ENCODE measurements at places on chromosomes 2 and 18. TPM values are rescaled to one million over a fixed set of nuclear protein-coding genes. Genes with fewer than 3 reads are reported as not detected.

DNA sequence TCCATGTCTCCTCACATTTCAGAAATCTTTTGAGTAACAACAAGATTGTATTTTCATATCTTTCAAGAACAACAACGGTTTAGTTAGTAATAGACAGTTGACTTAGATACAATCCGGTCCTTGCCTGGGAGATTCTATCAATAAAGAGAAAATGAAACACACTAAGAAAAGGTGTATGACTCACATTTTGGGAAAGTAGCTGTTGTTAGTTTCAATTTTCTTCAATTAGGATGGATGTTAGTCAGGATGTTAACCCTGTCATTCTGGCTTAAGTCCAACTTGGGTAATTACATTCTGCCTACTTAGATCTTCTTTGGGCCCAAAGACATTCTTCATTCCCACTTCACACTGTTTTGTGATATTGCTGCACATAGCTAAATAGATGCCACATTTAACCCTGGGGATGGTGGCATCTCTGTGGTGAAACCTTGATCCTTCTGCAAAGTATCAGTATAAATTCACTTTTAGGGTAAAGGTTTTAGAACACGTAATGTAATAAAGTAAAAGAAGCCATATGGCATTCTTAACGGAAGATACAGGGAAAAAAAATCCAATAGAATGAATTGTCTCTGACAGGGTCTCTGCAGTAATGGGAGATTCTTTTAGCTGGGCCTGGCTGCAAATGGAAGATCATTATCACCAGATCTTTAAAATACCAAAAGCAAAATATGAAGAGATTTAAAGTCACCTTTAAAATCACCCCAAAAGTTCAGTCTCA, 365.5 kb downstream of the FIGN start:
- H3K4me1 ChIP-seq = no peaks in the 10 kb centered on the region
- H3K36me3 ChIP-seq = no peaks in the 10 kb centered on the region
- H3K27me3 ChIP-seq = no peaks in the 10 kb centered on the region
- DNase-seq = no peak

ACTR1B gene
- total RNA-seq = 92.0 TPM

DNA sequence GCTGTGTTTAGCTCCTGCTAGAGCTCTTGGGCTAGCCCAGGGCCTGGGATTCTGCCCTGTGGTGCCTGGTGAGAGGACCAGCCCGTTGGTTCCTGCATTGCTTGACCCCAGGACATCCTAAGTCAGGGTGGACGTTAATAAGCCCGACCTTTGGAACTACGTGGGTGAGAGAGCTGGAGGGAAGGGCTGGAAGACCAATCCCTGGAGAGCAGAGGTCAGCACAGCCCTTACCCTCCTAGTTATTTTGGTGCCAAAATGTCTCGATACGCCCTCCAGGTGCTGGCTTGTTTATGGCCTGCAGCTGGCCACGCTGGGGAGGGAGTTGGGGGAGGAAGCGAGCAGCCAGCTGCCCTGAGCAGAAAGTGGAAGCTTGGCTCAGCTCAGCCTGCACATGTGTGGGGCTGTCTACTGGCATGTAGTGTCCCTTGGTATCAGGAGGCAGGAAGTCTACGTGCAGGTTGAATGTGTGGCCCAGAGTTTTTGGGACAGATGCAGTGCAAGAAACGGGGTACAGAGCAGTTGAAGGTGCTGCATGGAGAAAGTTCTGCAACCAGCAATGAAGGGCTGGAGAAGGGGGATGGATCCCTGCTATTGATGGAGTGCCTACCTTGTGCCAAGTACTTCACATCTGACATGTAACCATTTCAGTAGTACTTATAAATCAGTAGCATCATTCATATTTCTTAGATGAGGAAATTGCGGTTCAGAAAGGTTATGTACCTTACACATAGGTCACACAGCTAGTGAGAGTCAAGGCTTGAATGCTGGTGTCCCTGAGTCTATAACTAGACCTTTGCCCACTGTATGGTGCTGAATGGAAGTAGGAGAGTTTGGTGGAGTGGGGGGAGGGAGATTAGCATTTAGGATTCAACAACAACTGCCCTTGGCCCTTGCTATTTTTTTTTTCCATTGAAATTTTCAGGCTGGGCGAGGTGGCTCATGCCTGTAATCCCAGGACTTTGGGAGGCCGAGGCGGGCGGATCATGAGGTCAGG, 5.0 kb upstream of the DGKD start:
- H3K27ac ChIP-seq = no peak overlapping the region
- no peaks in the 10 kb centered on the region for H3K36me3 ChIP-seq
- H3K4me1 ChIP-seq = peaks cover 29% of the 10 kb centered on the region
- no peak overlapping the region for H3K4me3 ChIP-seq
- no peak for DNase-seq

GLS gene
- total RNA-seq = 242 TPM

PSTPIP2 gene
- total RNA-seq = 15.3 TPM

ASTL gene
- total RNA-seq = 2.8 TPM

HMSD gene
- 26.7 TPM for total RNA-seq

DNA sequence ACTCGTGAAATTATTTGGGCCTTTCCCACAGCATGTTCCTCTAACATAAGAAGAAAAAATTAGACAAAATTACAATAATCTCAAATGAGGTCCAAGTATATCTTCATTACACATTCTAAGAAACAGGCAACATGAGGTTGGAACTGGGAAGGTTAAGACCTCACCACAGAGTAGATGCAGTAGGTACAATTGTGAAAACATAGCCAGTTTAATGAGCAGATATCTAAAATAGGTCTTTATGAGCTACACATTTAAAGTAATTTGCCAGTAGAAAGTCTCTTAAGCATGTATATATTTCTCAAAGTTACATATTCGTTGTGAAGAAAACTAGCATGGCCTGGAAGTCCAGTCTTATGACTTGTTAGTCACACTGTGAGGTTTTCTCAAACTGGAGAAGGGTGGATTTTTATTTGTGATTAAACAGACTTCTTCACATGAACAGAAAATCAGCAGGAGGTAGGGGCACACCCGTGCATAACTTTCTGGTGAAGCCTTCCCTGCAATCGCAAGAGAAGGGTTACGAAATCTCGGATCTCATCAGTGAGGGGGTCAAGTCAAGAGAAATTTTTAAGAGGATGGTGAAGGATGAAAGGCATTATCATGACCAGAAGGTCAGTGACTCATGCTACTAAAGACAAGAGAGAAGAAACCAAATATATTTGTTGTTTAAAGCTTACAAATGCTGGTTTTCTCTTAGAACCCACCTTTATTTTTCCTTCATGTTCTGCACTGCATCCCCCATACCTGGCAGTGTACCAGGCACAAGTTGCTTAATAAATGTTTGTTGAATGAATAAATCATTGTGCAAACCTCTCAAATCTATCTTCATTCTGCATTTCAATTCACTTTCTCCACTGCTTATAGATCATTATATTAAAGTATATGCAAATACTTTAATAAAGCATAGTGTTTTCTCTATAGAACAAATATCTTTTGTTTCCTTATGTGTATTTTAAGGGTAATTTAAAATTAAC, 5.1 kb upstream of the RAB27B start:
- no peak overlapping the region for H3K4me3 ChIP-seq
- H3K27me3 ChIP-seq = peaks cover 3% of the 10 kb centered on the region
- H3K27ac ChIP-seq = no peak overlapping the region
- H3K4me1 ChIP-seq = peaks cover 9% of the 10 kb centered on the region
- no peaks in the 10 kb centered on the region for H3K36me3 ChIP-seq

DNA sequence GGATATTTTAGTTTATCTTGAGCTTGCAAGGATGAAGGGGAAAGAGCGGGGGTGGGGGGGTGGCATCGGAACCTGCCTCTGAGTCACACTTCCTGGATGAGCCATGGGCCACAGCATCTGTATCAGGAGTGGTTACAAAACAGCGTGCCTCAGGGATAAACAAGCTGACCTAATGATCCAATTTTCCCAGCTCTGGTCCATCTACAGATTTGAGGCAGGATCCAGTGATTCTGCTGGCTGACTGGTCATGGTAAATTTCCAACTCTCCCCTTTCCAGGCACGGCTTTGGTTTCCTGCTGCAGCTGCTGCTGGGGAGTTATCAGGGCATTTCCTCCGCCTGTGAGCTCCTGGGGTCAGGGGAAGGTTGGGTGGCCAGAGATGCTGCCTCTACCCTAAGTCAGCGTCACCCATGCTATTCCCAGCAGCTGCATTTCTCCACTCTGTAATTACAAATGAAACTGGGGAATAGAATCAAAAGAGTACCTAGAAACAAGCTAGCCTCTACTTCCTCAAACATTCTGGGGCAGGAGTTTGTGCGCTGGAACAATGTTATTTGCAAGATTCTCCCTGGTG, 4.7 kb upstream of the HPCAL1 start:
- H3K36me3 ChIP-seq = no peaks in the 10 kb centered on the region
- H3K27ac ChIP-seq = peak overlapping the region; percentile 43
- no peaks in the 10 kb centered on the region for H3K27me3 ChIP-seq
- peak overlapping the region; percentile 5 for H3K4me3 ChIP-seq

DNA sequence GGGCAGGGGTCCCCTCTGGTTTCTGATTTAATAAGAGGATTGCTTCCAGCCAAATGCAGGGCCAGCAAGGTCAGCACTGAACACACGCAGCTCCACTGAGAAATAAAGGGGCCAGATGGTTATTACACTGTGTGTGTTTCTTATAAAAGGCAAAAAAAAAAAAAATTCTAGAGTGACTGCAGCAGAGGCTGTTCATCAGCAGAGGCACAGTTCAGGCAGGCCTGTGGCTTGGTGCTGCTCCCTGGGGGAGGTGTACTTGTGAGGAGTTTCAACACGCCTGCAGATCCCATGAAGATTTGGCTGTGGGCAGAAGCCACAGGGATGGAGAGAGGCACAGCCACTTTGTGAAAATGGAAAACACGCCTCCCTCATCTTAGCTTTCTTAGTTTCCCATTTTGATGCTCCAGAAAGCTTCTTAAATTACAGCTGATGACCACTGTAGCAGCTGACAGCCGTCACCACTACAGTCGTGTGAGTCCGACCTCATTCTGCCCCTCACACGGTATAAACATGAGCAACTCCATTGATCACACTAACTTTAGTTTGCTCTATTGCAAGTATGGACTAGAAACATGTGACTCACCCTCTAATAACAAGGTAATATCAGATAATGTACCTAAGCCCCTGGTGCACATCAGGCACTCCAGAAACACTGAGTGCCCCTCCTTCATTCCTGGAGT, 726.5 kb upstream of the RAB6C start:
- peaks cover 3% of the 10 kb centered on the region for H3K4me1 ChIP-seq
- H3K27me3 ChIP-seq = peaks cover 2% of the 10 kb centered on the region
- H3K27ac ChIP-seq = no peak overlapping the region
- no peaks in the 10 kb centered on the region for H3K36me3 ChIP-seq
